ENCODE measurements at places on chromosomes 7 and 10.

DNA sequence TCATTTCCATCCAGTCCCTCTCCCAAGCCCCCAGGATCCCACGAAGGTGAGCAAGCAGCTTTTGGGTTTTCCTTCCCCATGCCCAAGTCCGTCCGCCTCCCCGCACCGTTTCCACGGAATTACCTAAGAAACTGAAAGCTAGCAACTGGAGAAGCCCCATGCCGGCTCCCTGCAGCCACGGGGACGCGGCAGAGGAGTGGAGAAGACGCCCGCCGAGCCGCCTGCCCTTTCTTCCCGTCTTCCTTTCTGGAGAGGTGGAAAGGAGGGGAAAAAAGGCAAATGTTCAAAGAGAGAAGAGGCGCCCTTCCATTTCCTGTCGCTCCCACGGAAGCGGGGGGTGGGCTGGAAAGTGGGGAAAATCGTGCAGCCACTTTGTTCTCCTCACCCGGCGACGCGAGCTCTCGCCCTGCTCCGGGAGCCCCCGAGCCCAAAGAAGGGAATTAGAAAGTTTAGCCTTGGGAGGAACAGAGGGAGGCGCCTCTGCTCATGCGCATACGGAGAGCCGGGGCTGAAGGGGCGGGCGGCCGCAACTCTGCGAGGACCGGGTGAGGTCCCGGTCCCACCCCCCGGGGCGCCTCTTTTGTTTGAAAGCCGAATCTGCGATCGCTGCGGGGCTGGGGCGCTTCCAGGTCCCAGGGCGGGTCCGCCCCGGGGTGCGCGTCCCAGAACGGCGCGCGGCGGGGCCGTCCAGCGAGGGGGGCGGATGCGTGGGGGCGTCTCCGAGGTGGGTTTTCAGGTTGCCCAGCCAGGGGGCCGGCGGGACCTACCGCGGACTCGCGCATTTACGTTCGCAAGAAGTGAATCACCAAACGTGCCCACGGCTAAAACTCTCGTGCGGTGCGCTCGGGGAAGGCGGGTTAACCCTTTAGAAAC lies at the start of gene LAMB1:
TSS of gene LAMB1 (minus strand) at position 436 of the 873 bp plus-strand sequence. CDS start at position 160, 276 bp downstream.
- DNase-seq: peak; percentile 93

- no peak for DNase-seq
Measured at GRCh38 chr10:61822781-61823230, 78.7 kb upstream of the ARID5B start.

DNA sequence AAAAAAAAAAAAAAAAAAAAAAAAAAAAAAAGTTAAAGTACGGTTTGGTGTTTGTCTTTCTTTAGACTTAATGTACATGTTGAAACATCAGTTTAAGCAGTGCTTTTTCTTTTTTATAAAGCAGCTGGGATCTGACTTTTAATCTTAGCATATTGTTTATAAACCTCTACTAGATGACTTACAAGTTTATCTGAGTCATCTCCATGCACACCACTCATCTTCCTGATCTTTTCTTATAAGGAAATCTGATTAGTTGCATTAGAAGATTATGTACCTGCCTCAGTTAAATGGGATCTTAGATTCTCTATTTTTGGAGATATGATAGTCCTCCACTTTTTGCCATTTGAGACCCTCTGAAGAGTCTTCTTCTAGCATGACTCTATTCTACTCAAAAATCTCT lies 391.9 kb upstream of the LRGUK start:
- DNase-seq: no peak

GRCh38 chr7:43108255-43109011 lies 4.0 kb upstream of the HECW1 start:
- DNase-seq: no peak

DNA sequence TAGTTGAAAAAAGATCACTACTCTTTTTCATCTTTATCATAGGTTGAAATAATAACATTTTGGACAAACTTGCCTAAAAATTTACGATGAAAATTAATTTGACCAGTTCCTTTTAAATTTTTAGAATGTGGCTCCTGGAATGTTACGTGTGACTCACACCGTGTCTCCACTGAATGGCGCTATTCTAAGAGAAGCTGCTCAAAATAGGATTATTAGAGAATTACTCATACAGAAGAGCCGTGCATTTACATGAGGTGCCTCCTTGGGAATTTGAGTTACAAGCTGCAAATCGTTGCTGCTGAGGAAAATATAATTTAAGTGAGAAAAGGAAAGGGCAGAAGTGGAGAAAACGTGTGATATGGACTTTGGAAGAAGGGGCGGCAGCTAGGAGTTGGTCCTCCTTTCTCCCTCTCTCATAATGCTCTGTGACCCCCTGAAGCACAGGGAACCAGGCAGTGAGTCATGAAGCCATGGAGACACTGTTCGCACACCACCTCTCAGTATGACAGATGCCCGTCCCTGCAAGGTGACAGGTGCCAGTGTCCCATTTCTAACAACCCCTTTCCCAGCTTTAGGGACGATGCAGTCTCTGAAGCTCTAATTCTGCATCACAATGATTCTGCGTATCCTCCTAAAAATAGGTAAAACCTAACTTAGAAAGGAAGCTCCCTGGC lies 323.2 kb upstream of the COBL start:
- no peak for DNase-seq

DNA sequence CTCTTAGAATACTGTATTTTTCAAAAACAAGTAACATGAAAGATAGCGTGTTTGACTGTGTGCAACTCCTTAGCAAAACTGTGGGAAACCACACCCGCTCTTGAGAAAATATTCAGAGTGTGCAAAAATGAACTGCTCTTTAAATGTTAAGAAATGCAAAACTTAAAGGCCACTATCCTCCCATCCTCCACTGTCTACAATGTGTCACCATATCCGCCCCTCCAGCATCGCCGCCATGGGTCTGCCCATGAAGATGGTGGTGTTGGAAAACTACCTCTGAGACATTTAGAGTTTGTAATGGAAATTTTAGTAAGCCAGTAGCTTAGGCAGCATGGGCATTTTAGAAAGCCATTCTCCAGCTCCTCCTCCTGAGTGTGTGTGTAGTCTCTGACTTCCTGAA lies 20.1 kb upstream of the NMT2 start:
- DNase-seq: no peak

GRCh38 chr10:6678211-6678803 lies 98.2 kb upstream of the PRKCQ start:
- no peak for DNase-seq

DNA sequence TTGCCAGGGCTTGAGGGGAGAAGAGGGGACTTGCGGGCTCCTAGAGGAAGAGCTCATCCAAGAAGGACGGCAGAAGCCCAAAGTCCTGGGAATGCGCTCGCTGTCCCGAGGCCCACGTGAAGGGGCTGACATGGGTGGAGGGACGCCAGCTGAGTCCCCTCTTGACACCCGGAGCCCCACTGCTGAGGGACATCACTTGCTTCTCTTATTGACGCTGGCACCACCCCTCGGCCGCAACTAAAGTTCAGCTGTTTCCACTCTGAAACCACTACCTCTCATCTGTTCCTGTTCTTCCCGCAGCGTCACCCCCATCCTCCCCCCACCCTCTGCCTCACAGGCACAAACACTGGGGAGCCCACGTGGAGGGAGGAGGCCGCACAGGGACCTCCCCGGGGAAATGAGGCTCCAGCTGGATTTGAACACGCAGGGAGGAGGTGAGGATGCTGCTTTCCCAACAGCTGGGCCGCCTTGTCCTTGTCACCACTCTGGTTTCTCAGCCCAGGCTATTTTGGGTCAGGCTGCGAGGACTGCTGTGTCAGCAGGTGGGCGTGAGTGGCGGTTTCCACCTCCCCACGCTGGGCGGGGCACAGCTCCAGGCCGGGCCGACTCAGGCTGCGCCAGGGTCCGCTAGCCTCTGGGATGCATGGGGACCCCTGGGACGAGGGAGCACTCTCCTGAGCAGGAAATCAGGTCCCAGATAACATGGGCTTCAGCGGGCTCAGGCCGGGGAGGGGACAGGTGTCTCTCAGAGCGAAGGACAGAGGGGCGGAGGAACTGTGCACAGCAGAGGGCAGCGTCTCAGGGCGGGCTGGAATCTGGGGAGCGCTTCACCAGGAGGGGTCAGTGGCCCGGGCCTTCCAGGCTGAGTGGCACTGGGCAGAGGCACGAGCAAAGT lies 156.3 kb downstream of the ZNF248 start:
- no peak for DNase-seq

DNA sequence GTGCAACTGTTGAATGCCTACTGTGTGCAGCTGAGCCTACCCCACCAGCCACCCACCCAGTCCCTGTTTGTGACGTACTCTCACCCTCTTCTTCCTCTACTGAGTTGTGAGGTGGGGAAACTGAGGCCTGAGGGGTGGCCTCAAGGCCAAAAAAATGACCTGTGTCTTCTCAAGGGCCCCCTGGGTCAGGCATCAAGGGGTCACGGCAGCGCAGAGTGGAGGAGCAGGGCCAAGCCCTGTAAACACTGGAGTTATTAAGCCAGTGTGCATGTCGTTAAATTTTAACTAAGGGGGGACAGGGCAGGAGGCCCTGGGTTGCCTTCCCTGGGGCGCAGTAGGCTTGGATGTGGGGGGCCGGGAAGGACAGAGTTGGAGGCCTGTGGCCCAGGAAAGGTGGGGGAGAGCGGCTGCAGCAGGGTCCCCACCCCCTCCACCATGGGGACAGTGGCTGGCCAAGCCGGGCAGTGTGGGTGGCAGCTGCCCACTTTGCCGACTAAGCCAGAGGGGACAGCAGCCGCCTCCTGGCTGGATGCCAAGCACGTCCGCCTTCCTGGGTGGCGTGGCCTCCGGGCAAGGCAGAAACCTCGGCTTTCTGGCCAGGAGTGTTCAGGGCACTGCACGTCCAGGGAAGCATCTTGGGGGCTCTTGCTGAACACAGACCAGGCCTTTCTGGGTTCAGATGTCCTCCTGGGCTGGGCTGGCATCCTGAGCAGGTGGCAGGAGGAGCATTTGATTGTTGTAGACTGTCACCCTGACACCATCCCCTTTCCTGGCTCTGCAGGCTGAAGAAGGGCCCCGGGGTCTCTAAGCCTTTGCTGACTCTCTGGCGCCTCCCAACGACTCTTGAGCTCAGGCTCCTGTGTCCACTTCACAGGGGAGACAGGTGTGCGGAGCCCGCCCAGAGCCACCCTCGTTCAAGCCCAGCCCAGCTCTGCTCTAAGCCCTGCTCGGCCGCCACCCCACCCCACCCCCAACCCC lies 1.9 kb downstream of the SLC29A4 start:
- no peak for DNase-seq

DNA sequence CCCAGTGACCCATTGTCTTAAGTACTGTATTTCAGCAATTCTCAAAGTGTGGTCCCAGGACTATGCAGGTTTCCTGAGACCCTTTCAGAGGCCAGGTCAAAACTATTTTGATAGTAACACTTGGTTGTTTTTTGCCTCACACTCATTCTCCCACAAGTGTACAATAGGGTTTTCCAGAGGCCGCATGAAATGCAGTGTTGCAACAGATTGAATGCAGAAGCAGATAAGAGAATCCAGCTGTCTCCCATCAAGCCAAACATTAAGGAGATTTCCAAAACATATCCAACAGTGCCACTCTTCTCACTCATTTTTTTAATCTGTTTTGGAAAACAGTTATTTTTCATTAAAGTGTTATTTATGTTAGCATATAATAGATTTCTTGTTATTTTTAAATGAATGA lies 20.0 kb downstream of the VKORC1L1 start:
- DNase-seq: no peak

DNA sequence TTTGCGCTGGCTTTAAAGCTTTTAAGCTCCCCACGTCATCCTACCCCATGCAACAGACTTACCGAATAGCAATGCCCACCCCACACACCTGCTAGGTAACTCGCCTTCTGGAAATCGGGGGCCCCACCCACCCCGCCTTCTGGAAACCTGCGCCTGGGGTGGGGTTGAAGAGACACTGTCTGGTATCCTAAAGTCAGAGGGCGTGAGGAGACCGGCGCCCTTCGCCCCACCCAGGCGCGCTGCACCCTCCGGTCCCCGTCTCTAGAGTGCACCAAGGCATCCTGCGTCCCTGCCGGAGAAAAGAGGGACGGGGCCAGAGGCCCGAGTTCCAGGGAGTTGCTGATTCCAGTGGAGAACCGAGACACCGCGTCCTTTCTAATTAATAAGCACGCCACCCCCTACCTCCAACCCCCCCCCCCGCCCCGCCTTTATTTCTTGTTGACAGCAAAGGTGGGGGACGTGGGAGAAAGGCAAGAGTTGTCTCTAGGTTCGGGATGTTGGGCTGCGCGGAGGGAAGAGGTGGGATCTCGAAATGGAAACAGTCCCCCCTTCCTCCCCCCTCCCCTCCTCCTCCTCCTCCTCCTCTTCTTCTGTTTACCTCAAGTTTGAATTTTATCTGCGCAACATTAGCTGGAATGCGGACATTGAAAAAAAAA lies 220.9 kb upstream of the MKLN1 start:
- DNase-seq: peak; percentile 83

DNA sequence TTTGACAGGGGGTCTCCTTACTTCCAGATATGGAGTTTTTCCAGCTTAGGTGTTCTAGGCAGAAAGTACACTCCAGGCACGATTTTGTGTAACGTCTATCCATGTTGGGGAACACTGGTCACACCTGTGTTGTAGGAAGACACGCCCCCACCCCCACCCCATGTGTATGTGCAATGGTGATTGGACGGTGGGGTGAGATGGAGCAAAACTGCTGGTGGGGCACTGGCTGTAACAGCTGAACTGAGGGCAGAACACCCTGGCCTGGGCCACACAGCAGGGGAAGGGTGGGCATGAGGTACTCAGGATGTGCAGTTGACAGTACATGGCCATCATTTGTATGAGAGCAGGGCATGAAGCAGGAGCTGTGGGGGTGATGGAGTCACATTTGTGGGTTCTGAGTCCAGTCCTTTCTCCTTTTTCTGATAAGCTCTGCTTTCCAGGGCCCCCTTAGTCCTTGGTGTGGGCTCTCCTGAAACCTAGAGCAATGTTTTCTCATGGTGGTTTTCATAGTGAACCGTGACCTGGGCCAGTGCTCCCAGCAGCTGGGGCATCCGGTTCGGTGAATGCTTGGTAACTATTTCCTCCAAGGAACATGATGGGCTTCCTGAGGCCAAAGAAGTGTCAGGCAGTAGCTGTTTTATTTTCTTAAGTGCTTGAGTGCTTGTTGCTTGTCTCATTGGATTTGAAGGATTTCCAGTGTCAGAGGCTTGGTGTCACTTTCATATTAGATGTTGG lies 63.4 kb upstream of the AQP1 start:
- no peak for DNase-seq

DNA sequence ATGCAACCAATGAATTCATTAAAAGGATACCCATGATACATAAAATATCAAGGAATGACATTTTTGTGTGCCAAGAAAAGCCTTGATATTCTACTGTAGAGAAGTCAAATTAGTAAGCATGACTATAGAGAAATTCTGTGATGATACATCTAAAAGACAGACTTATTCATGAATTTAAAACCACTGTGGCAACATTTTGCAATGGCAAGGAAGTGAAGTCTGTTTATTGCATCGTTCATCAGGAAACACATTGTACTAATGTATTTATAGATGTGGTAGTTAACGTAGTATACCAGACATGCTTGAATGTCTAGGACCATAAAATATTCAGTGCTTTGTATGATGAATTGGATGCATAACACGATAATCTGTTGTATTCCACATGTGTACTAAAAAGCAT lies 9.3 kb upstream of the CLEC5A start:
- DNase-seq: no peak
